ENCODE measurements at places on chromosomes 2 and 18. TPM values are rescaled to one million over a fixed set of nuclear protein-coding genes. Genes with fewer than 3 reads are reported as not detected.

Gene WIPF1
- 20.5 TPM for total RNA-seq

Gene SP140
- 0.09 TPM for total RNA-seq

Gene SIX2
- total RNA-seq: 2.9 TPM

Gene SKOR2
- not detected for total RNA-seq

Gene RAD51AP2
- total RNA-seq: not detected

Gene ADAM23
- 7.8 TPM for total RNA-seq

Gene PER2
- total RNA-seq: 10.8 TPM

Gene PSME4
- total RNA-seq: 43.9 TPM

Gene SCG2
- 3.4 TPM for total RNA-seq

Gene AFF3
- total RNA-seq: not detected

Gene SP140L
- total RNA-seq: 16.0 TPM

Data from fibroblast of the aortic adventitia (primary cell).